ENCODE measurements at places on chromosomes 13 and 19. TPM values are rescaled to one million over a fixed set of nuclear protein-coding genes. Genes with fewer than 3 reads are reported as not detected.

- no peak for DNase-seq
Observed at GRCh38 chr13:30905932-30906383, at the start of gene MEDAG. Gene MEDAG, plus strand, starts transcription at chr13:30906271. Its CDS starts 245 bp downstream, at chr13:30906516.

DNA sequence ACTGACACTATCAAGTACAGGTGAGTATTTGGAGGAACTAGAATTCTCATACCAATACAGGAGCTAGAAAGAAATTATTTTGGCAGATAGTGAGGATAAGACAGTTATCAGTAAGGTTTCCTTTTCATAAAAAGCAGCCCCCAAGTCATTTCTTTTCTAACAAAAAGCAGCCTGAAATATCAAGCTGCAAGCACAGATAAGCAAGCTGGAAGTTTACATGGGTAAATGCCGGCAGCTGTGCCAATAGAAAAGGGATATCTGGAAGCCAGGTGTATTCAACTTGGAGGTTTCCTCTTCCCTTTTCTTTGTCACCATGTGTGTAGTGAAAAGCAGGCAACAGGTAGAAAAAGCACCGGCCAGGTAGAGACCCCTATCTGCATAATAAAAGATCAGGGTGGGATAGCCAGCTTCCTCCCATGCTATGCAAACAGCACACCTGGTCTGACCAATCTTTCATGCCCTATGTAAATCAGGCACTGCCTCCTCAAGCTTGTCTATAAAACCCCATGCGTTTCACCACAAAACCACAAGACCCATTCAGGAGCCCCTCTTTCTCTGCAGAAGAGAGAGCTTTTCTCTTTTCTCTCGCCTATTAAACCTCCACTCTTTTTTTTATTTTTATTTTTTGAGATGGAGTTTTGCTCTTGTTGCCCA lies 22.9 kb downstream of the CYP4F2 start:
- no peak for DNase-seq

GRCh38 chr19:10653732-10654609 lies at the start of gene ILF3:
Gene ILF3, plus strand, starts transcription at chr19:10654346. Its CDS starts 16,260 bp downstream, at chr19:10670606.
- DNase-seq, result peak; percentile 99

- DNase-seq, result no peak
Observed at GRCh38 chr19:32910874-32911273, 41.3 kb upstream of the SLC7A9 start.

DNA sequence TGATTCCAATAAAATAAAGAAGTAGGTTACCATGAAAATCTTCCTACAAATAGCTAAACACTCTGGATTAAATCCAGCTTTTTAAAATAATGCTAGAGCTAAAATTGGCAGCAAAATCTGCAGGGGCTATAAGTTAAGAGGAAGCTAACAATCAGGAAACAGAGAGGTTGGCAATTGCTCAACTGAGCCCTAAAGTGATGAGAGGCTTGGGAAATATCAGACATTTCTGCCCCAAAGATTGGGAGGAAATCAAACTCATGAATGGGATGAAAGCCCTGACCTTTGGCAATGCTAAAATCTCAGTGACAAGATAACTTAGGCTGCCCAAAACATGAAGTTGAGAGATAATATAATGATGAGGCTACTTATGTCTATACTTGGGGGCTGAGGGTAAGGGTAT lies 1437.9 kb downstream of the EFNB2 start:
- no peak for DNase-seq

DNA sequence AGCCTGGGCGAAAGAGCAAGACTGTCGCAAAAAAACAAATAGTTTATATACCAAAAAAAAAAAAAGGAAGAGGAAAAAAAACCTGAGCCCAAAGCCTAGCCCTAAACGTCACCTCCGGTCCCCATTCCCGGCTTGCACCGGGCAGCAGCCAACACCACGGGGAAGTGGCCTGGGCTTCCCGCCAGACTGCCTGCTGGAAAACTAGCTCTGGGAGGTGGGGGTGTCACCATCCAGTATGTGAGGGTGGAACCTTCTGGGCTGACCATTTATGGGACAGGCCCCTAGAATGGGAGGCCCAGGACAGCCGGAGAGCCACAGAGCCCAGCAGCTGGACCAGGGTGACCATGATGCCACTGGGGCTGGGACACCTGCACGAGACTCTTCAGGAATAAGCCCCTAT lies 37.3 kb downstream of the IL12RB1 start:
- no peak for DNase-seq

CLEC17A gene
- 0.55 TPM for total RNA-seq

NOVA2 gene
- 65.5 TPM for total RNA-seq

NLRP4 gene
- total RNA-seq, result not detected

NKG7 gene
- 3.4 TPM for total RNA-seq

EFNB2 gene
- total RNA-seq, result 31.9 TPM

CEACAM20 gene
- total RNA-seq, result not detected

KCNC3 gene
- total RNA-seq, result 59.9 TPM

CCL25 gene
- total RNA-seq, result not detected

ZNF578 gene
- 4.2 TPM for total RNA-seq

SIGLEC12 gene
- total RNA-seq, result not detected

ARRDC5 gene
- total RNA-seq, result 0.30 TPM

PTGER1 gene
- not detected for total RNA-seq
